M059J (cell line): ENCODE measurements at places on chromosomes 2 and 18. TPM values are rescaled to one million over a fixed set of nuclear protein-coding genes. Genes with fewer than 3 reads are reported as not detected.
A peak's percentile ranks its signal among the peaks of the same experiment; 100 is the strongest.

DNA sequence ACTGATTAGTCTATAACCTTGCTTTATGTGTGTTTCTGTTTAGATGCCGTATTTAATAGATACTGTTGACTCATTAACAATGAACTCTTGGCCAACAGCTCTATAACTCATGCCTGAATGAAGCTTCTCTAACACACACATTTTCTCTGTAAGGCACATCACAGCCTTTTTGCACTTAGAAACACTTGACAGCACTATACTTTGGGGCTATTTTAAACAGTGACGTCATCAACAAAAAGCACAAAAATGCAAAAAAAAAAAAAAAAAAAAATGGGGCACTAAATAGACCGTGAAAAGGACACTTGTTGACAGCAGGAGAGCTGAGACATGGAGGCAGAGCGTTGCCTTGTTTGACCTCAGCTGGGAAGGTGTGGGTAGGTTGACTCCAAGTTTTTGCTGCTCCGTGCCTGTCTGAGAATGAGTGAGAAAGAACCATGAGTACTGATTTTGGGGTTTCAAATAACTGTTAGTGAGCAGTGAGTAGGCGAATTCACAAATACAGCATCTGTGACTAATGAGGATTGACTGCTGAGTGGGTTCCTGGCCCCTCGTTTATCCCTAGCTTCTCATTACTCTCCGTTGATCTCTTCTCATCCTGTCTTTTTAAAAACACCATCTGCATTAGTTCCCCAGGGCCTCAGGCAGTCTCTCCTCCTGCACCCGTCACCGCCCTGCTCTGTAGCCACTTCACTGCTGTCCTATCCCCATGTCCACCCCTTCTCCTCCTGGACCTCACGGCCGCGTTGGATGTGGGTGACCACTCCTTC lies 24.4 kb downstream of the SPP2 start:
- peak; percentile 44 for DNase-seq

The SLC23A3 gene
- 0.02 TPM in 1 of 2 replicates, not detected in the other for total RNA-seq

- DNase-seq = no peak
Measured at GRCh38 chr2:219167997-219168396, 1.8 kb downstream of the SLC23A3 start.

DNA sequence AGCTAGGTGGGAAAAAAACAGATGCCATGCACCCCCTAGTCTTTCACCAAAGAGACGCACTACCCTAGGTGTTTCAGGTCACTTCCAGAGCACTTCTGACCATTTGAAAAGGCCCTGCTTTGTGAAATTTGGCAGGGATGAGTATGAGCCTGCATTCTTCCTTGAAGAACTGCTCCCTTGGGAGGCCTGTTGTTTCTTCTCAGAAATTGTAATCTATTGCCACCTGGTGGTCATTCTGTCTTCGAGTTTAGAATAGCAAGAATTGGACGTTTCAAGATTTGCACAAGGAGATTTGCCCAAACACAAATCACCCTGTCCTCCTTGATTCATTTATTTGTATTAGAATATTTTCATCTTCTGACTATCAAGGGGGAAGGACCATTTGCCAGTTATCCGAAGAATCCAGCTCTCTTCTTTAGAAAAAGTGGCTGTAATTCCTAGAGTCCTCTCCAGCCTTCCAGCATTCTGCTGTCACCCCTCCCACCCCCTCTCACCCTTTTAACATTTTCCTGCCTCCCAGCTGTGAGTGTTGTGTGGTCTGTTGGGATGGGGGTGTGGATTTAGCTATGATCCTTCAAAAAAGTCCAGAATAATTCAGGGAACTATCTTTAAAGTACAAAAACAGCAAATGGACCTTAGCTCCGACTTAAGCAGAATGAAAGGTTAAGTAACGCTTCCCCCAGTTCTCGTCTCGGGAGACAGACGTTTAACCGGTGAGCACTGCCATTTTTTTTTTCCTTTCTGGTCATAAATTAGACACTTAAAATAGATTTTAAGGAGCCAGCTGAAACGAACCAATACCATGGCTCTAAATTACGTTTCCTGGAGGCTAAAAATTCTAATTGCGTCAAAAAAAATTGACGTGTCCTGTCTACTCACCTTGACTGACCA lies 3.7 kb upstream of the GAD1 start:
- peak; percentile 76 for DNase-seq

- DNase-seq = no peak
Measured at GRCh38 chr2:32278478-32278853, 762 bp downstream of the YIPF4 start.

- no peak for DNase-seq
Measured at GRCh38 chr2:116223912-116224311, 1590.6 kb upstream of the DDX18 start.

- DNase-seq = no peak
Measured at GRCh38 chr2:187520121-187520624, 34.1 kb downstream of the TFPI start.

The TMEM247 gene
- total RNA-seq = not detected in 2 replicates

- no peak for DNase-seq
Measured at GRCh38 chr2:6972067-6972710, 55.0 kb downstream of the RNF144A start.

DNA sequence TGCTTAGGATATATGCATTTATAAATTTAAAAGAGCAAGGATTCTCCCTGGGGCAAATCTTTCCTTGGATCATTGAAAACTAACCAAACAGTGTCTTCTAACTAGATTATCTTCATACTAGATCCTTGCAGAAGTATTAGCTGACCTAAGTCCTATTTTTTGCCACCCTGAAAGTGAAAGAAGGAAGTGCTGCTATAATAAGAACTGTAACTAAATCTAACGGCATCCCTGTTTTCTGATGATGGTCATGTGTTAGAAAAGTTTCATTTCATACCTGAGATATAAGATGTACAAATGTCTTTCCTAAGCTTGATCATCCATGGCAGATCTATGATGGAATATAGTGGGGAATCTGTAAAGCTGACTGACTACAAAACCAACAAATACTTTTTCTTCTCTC lies 102.7 kb downstream of the MAP2 start:
- DNase-seq = no peak

DNA sequence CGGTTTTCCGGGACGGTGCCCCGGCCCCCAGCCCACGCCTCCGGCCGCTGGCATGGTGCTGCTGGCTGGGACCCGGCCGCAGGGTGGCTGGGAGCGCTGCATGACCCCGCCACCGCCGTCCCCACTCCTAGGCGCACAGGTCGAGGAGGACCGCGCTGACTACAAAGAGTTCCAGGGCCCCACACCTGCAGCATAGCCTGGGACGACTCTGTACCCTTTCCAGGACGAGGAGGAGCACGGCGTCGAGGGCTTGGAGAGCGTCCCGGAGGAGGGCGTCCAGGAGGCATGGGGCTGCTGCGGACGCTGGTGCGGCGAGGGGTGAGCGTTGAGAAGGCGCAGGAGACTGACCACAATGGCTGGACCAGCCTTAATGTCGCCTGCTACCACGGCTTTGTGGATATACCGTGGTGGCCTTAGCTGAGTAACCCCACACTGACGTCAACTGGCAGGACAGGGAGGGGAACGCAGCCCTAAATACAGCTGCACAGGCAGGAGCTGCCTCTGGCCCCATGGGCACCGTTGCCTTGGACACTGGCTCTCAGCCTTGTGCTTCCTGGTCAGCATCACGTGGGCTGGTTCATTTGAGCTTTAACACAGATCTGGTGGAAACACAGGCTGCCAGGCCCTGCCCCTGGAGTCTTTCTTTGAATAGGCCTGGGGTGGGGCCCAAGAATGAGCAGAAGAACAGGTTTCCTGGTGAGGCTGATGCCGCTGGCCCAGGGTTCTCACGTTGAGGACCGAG lies 40.9 kb upstream of the TRIM43B start:
- DNase-seq = peak; percentile 24

GRCh38 chr2:226137201-226137811 lies 662.3 kb downstream of the IRS1 start:
- peak; percentile 55 for DNase-seq

DNA sequence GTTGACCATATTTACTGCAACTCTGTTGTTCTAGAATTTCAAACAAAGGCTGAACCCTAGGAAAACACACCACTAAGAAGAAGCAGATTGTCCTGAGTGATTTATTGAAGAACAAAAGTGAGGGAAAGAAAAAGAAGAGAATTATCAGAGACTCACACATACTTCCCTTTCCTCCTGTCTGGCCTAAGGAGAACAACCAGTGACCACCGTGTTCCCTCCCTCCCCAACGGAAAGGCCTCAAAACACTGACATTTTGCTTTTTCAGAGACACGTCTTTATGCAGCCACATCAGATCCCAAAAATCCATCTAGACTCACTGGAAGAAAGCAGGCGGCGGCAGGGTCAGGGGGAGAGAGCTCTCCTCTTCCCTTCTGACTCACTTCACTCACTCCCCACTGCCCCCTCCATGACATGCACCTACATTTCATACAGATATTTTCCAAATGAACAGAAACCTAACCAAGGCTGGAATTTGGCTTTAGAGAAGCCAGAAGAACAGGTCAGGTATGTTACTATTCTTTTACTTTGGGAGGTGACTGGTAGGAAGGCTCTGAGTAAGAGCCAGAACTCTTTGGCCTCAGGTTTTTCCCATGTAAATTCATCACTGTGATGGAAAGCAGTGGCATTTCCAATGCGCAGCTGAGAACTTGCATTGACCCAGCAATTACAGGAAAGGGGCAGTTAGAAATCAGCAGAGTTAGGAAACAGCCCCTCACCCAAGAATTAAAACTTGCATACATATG lies 169.9 kb downstream of the BCL11A start:
- DNase-seq = no peak

DNA sequence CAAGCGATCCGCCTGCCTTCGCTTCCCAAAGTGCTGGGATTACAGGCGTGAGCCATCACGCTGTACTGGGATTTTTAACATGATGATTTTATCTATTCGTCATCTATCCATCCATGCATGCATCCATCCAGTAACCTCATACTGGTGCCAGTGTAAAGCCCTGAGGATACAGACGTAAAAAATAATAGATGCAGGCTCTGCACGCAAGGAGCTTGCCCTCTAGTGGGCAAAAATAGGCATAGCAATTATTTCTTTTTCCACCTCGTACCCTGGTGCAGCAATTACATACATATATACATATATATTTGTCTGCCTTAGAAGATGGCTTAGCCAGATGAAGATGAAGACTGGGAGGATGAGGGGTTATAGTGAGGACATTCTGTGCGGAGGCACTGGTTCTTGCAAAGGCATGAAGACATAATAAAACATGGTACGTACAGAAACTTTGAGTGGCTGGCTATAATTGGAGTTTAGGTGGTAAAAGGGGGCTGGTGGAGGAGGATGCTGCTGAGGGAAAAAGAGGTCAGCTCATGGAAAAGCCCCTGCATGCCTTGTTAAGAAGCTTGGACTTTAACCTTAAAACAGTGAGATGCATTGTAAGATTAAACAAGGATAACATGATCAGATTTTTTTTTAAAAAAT lies 19.6 kb upstream of the RPIA start:
- DNase-seq = peak; percentile 73

- DNase-seq = no peak
Measured at GRCh38 chr2:142981756-142982155, 104.3 kb downstream of the KYNU start.

The C2orf81 gene
- total RNA-seq = 0.57 and 1.6 TPM in 2 replicates

- peak; percentile 86 for DNase-seq
Measured at GRCh38 chr2:11573418-11574175, 39.8 kb downstream of the GREB1 start.

DNA sequence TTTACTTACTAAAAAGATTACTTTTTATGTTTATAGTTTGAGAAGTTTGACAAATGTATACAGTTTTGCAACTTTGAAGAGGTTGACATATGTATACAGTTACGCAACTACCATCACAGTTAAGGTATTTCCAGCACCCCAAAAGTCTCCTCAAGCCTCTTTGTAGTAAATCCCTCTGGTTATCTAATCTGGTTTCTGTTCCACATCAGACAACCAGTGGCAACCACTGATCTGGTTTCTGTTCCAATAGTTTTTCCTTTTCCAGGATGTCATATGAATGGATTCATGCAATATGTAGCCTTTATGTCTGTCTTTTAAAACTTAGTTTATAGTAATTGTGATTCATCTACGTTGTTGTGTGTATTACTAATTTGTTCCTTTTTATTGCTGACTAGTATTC lies 23.5 kb downstream of the IFIH1 start:
- DNase-seq = no peak

- no peak for DNase-seq
Measured at GRCh38 chr18:2354292-2354691, 217.0 kb downstream of the METTL4 start.

- DNase-seq = no peak
Measured at GRCh38 chr2:175576875-175577274, 395.4 kb upstream of the ATP5MC3 start.

The RAB6C gene
- 0.02 TPM in 1 of 2 replicates, not detected in the other for total RNA-seq

GRCh38 chr2:162308747-162309503 lies 9.6 kb downstream of the IFIH1 start:
- DNase-seq = no peak
